ENCODE measurements at places on chromosomes 7 and 10.

DNA sequence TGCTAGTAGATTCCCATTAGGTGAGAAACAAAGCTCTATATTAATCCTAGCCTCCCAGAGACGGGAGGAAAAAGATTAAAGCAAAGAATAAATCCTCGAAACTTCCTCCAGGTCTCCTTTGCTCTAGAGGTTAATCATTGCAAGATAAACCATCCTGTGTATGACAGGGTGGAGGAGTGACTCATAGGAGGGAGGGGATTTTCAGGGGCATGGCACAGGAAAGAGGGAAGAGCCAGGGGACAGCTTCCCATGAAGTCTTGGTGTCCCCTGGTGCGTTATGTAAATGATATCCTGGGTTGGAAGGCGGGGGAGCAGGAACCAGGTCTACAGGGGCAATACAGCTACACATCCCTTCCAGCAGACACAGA, 780 bp downstream of the CYP3A5 start:
- DNase-seq: no peak

GRCh38 chr10:56142092-56142728, 218.8 kb downstream of the ZWINT start:
- DNase-seq: no peak

- DNase-seq: no peak
Measured at GRCh38 chr7:129959471-129960203, 6.9 kb upstream of the UBE2H start.

DNA sequence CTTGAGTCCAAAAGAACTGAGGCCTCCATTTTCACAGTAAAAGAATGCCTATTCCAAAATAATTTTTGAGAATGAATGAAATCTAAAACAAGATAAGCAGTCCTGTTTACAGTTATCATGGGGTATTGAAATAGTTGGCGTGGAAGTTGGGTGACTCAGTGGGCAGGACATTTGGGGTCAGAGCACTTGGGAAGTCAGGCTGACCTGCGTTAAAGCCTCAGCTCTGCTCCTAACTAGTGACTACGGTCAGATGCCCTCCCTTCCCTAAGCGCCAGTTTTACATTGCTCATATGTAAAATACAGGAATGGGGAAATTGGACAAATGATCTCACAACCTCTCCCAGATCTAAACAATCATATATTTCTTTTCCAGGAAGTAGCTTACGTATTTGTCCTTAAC, 2.3 kb upstream of the PAPSS2 start:
- DNase-seq: no peak

All from NCI-H2029 treated with DMSO at 0.1 percent for 48 hours (cell line).